Naive thymus-derived CD4-positive, alpha-beta T cell (primary cell): ENCODE measurements at places on chromosomes 3 and 15.

- no peaks in the 10 kb centered on the region for H3K36me3 ChIP-seq
- no peak overlapping the region for H3K4me3 ChIP-seq
- H3K27me3 ChIP-seq, result no peaks in the 10 kb centered on the region
- H3K4me1 ChIP-seq, result no peaks in the 10 kb centered on the region
- H3K27ac ChIP-seq, result no peak overlapping the region
Observed at GRCh38 chr3:56126632-56127031, 341.6 kb downstream of the ERC2 start.

DNA sequence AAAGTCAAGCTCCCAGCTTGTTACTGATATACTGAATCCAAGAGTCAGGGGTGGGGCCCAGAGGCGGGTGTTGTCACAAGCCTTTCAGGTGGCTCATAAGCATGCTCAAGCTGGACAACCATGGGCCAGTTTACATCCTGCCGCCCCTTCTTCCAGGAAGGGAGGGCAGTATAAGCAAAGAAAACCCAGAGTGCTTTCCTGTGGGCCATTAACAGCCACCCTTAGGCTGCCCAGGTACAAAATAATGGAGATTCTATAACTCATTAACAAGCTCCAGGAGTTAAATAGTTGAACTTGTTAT is 183.2 kb downstream of the NTRK3 start:
- no peak overlapping the region for H3K27ac ChIP-seq
- DNase-seq, result no peak
- H3K4me3 ChIP-seq, result no peak overlapping the region
- H3K36me3 ChIP-seq, result no peaks in the 10 kb centered on the region

DNA sequence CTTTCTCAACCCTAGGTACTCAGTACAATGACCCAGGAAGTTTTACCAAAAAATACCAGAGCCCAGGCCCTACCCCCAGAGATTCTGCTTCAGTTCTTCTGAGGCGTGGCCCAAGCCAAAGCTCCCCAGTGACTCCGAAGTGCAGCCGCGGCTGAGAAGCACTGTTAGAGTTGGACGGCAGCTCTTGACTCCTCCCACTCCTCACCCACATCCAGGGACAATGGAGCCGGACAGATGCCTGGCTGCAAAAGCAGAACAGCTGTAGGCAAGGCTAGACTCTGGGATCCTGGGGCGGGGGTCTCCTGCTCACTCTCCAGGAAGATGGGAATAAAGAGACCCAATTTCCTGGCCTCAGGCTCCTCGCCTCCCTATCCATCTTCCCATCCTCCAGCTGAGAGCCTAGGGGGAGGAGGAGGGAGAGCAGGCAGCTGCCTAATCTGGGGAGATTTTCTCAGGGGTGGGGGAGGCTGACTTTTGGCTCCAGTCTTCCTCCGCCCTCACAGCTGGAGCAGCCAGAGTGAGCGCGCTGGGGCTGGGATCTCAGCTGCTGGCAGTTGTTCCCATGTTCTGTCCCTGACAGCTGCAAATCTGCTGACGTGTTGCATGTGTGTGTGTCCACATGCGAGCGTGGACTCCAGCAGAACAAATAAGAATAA is 223.8 kb downstream of the OPA1 start:
- no peaks in the 10 kb centered on the region for H3K27me3 ChIP-seq
- no peak overlapping the region for H3K4me3 ChIP-seq
- H3K27ac ChIP-seq, result no peak overlapping the region
- DNase-seq, result no peak

DNA sequence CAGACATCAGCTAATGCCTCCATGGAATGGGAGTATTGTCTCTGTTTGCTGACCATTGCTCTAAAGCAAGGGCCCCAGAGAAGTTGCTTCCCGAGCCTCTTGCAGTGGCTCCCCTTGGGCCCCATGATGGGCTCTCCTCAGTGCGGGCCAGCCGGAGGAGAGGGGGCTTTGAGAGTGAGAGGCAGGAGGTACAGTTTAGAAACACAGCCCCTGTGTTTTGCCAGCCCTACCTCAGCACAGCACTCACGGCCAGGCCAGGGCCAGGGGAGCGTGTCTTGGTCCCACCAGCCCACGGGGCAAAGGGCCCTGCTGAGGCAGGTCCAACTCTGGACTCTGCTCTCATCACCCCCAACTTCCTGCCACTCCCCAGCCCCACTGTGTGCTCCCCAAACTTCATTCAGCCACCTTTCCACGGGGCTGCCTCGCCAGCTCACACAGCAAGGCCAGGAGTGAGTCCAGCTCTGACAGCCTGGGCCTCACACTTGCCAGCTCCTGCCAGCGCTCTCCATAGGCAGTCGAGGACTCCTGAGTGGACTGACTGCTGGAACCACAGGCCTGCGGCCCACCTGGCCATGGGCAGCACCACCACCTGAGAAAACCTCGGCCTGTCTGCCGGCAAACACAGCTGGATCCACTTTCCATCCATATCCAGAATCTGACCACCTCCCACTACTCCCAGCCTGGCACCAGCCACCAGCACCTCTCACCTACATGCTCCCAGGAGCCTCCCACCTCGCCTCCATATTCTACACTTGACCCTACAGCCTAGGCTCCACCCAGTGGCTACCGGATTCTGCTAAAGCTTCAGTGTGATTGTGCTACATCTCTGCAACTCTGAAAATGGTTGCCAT is 99.0 kb downstream of the TLE3 start:
- no peaks in the 10 kb centered on the region for H3K4me1 ChIP-seq
- no peaks in the 10 kb centered on the region for H3K27me3 ChIP-seq
- no peak overlapping the region for H3K4me3 ChIP-seq
- no peak overlapping the region for H3K27ac ChIP-seq
- DNase-seq, result no peak
- no peaks in the 10 kb centered on the region for H3K36me3 ChIP-seq

DNA sequence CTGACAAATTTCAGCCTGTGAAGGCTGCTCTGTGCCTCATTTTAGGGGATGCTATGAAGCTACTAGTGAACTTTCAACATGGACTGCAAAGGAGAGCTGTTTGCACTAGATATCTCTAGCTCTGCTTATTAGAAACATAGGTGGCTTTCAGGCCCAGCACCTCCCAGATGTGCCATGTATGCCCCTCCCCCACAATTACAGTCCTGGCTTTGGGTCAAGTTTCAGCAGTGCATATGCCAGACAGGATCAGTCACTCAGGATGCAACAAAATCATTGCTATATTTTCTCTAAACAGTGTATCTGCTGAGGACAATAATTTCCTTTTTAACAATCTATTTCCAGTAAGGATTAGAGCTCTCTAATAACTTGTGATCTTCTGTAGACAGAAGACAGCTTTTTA is 178.8 kb upstream of the STAC start:
- H3K27me3 ChIP-seq, result no peaks in the 10 kb centered on the region
- H3K4me1 ChIP-seq, result no peaks in the 10 kb centered on the region
- H3K27ac ChIP-seq, result no peak overlapping the region
- H3K36me3 ChIP-seq, result no peaks in the 10 kb centered on the region
- DNase-seq, result no peak

DNA sequence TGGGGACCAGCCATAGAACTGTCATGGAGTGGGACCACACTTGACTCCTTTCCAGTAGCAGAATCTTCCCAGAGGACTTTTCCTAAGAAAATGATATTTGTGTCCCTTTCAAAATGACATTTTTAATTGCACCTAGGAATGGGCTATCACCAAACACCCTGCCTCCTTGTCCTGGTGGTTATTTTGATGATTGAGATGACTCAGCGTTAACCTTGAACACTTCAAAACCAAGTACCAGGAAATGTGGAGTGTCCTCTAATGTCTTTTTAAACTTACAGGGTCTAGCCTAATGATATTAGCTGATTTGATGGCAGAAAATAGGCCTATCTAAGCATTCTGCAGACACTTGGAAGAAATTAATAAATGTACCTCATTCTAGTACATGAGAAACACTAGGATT is 90.7 kb downstream of the HHLA2 start:
- no peaks in the 10 kb centered on the region for H3K27me3 ChIP-seq
- H3K4me3 ChIP-seq, result no peak overlapping the region
- DNase-seq, result no peak
- no peaks in the 10 kb centered on the region for H3K4me1 ChIP-seq
- H3K27ac ChIP-seq, result no peak overlapping the region
- H3K36me3 ChIP-seq, result no peaks in the 10 kb centered on the region
